ENCODE measurements at places on chromosomes 3 and 15.

DNA sequence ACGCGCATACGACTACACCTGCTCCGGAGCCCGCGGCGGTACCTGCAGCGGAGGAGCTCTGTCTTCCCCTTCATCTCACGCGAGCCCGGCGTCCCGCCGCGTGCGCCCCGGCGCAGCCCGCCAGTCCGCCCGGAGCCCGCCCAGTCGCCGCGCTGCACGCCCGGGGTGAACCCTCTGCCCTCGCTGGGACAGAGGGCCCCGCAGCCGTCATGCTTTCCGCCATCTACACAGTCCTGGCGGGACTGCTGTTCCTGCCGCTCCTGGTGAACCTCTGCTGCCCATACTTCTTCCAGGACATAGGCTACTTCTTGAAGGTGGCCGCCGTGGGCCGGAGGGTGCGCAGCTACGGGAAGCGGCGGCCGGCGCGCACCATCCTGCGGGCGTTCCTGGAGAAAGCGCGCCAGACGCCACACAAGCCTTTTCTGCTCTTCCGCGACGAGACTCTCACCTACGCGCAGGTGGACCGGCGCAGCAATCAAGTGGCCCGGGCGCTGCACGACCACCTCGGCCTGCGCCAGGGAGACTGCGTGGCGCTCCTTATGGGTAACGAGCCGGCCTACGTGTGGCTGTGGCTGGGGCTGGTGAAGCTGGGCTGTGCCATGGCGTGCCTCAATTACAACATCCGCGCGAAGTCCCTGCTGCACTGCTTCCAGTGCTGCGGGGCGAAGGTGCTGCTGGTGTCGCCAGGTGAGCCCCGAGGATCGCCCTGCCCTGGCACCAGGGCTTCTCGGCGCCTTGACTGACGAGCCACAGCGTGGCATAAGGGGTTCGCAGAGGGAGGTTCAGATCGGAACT is 420 bp downstream of the SLC27A2 start:
- no peak for DNase-seq

- DNase-seq = no peak
These were observed at the start of gene TF for GRCh38 chr3:133745981-133746711. TSS of gene TF (plus strand) at chr3:133746393. CDS start at chr3:133746441, 48 bp downstream.

- DNase-seq = no peak
These were observed 55.8 kb upstream of the ACAD9 start for GRCh38 chr3:128823631-128824030.

DNA sequence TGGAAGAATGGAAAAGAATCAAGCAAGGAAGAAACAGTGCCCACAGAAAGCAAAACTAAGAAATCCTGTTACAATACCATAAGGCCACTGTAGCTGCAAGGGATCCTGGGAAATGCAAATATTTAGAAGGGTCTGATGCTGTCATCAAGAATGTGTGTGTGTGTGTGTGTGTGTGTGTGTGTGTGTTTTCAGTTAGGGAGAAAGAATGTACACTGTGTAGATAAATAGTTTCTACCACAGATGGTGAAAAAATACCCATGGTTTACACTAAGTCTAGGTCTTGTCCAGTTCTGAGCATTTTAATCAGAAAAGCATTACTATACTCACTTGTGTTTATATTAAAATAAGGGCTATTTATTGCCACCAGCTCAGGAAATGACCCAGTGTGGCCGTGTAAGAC is 355.0 kb downstream of the RBMS3 start:
- DNase-seq = no peak

- DNase-seq = no peak
These were observed 24.2 kb upstream of the CD96 start for GRCh38 chr3:111517801-111518200.

DNA sequence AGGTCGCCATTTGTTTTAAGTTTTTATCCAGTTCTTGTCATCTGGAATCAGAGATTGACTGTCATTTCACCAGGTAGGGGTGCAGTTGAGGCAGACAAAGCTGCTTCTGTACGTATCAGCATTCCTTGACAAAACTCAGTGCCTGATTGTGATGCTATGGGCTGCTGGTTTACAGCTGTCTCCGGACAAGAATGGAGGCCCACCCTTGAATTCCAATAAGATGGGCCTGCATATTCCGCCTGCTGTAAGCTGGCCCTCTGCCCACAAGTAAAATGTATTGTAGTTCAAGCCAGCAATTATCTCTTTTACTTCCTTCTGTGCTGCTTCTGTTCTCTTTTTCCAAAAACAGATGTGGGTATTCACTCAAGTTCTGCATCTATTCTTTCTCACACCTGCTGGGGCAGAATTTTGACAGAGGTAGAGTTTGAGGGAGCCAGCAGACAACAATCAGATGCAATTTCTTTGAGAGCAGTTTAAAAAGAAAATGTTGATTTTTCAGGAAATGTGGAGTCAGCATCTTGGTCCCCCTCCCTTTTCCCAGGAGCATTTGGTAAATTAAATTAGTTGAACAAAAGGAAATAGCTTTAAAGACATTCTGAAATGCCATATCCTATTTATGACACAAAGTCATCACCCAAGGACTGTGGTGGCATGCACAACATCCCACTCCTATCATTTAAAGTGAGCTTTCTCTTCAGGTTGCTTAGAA is 53.5 kb downstream of the IQCH start:
- DNase-seq = no peak

- no peak for DNase-seq
These were observed 9.4 kb downstream of the BCL6 start for GRCh38 chr3:187735837-187736236.

DNA sequence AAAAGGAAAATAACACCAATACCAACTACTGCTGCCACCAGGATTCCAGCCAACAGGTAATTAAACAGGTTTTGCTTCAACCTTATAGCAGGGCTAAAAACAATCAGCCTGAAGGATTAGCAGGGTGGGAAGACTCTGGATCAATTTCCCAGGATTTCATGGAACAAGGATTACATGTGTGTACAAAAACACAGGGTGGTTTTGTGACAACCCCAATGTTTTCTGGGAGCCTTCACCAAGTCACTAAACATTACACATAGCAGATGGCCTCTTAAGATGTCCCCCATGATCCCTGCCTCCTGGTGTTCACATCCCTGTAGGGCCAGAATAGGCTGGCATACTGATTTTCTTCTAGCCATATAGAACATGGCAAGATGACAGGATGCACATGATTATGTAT is 42.8 kb upstream of the ARHGEF3 start:
- no peak for DNase-seq

- no peak for DNase-seq
These were observed 525 bp upstream of the MCCC1 start for GRCh38 chr3:183099838-183100204.

DNA sequence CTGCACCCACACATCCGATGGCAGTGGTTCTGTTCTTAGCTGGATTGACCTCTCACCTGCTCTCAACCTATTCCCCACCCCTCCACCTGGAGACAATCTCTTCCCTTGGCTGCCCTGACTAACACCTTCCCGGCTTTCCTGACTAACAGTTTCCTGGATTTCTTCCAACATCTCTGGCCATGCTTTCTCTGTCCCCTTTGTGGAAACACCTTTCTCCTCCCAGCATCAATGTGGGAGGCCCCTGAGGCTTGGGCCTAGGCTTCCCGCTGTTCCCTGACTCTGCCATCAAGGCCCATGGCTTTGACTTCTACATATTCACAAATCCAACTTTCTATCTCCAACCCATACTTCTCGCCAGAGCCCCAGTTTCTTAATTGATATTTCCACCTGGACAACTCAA is 142.8 kb upstream of the ATP2B2 start:
- DNase-seq = no peak

DNA sequence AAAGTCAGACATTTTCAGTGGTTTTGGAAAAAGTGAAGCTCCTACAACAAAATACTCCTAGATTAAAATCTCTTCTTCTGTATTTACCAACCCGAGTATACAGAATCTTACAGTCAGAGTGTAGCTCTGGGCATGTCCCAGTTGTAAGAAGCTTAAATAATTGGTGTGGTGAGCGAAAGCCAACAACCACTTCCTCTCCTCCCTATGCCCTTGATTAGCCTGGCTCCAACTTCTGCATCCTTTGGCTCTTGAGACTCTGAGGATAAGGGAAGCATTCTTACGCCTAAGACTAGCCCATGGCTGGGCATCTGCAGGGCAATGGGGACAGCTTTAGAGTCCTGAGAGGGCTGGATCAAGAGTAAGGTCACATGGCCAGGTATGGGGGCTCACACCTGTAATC is 25.5 kb downstream of the RFT1 start:
- no peak for DNase-seq

GRCh38 chr3:19775765-19776164 is 158.3 kb downstream of the EFHB start:
- no peak for DNase-seq

GRCh38 chr3:69116162-69116561 is 6.2 kb downstream of the LMOD3 start:
- DNase-seq = no peak
